ENCODE measurements at places on chromosomes 11 and 22.

DNA sequence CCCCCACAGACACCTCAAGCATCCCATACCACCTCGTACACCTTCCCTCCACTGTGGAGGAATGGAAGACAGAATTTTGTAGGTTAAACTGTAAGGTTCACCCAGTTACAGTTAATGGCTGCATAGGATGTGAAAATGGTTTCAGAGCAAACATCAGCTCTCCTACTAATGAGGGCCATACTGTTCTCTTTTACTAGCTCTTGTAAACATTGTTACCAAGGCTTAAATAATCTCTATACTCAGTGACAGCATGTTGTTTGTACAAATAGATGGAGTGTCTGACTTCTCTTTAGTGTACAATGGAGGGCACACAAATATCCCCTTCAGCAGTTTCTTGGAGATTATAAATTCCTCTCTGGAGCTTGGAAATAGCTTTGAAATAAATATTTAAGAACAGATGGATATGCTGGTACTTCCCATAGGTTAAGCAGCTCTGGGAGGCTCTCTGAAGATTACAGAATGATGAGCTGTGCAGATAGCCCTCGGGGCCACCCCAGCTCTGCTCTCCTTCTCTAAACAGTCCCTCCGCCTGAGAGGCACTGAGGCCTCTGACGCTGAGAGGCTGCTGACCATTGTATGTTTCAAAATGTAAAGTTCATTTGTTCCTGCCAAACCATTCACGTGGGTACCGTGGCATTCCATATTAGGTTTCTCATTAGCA lies 25.7 kb downstream of the TTC12 start:
- no peak overlapping the region for H3K4me3 ChIP-seq
- DNase-seq = no peak
- H3K27me3 ChIP-seq = no peaks in the 10 kb centered on the region
- no peaks in the 10 kb centered on the region for H3K4me1 ChIP-seq

GRCh38 chr11:27161071-27161470 lies 120.5 kb downstream of the BBOX1 start:
- H3K36me3 ChIP-seq = no peaks in the 10 kb centered on the region
- H3K4me3 ChIP-seq = no peak overlapping the region
- H3K27ac ChIP-seq = no peak overlapping the region
- H3K4me1 ChIP-seq = no peaks in the 10 kb centered on the region

DNA sequence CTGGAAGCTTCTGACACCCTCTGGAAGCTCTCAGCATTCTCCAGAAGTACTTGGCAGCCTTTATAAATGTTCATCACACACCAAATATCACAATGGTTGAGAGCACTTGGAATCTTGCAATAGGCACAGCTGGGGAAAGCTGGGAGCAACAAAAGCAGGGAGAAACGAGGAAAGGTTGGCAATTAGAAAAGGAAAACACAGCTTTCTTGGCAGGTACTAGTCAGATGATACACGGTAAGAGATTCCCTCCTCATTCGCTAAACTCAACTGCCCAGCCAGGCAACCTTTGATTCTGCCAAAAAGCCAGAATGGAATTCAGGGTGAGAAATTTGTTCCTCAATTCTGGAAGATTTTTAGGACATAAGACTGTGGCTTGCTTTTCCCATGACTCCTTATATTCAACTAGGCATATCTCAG lies 576.9 kb upstream of the ANO5 start:
- no peaks in the 10 kb centered on the region for H3K36me3 ChIP-seq
- H3K4me1 ChIP-seq = no peaks in the 10 kb centered on the region
- no peaks in the 10 kb centered on the region for H3K27me3 ChIP-seq
- H3K27ac ChIP-seq = no peak overlapping the region

DNA sequence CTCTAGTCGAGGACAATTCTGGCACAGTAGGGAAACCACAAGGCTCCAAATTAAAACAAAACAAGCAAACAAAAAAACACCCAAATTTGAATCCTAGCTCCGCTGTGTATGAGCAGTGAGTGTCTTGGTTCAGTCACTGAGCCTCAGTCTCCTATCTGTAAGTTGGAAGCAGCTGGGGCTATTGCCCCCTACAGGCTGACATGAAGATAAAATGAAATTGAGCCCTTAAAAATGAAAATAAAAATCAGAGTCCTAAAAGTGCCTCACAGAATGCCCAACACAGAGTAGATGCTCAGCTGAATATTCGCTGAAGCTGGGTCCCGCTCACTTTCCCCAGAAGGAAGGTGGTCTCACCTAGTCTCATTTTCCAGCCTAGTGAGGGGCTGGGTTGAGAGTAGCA lies 65.2 kb downstream of the PDE2A start:
- H3K4me3 ChIP-seq = peak overlapping the region; percentile 29
- peaks cover 47% of the 10 kb centered on the region for H3K27me3 ChIP-seq
- H3K36me3 ChIP-seq = no peaks in the 10 kb centered on the region
- peaks cover 11% of the 10 kb centered on the region for H3K4me1 ChIP-seq
- DNase-seq = no peak

GRCh38 chr22:17191163-17191784 lies 28.0 kb downstream of the ADA2 start:
- DNase-seq = no peak
- H3K4me1 ChIP-seq = peaks cover 5% of the 10 kb centered on the region
- H3K27me3 ChIP-seq = no peaks in the 10 kb centered on the region
- H3K4me3 ChIP-seq = no peak overlapping the region
- no peak overlapping the region for H3K27ac ChIP-seq

DNA sequence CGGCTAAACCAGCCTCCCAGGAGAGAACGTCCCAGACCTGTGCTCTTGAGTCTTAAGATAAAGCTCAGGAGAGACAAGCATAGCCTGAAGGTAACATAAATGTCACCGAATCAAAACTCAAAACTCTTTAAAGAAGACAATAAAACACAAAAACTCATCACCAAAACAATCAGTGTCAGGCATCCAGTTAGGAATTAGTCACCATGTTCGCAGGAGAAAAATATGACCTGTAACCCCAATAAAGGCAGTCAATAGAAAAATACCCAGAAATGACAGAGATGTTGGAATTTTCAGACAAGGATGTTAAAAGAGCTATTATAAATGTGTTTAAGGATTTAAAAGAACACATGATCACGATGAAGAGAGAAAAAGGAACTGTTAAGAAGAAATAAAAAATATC lies 352.4 kb downstream of the BRD1 start:
- H3K4me1 ChIP-seq = no peaks in the 10 kb centered on the region
- no peaks in the 10 kb centered on the region for H3K36me3 ChIP-seq
- H3K4me3 ChIP-seq = no peak overlapping the region
- H3K27me3 ChIP-seq = no peaks in the 10 kb centered on the region

- peak overlapping the region; percentile 53 for H3K4me3 ChIP-seq
- DNase-seq = peak; percentile 70
- peak overlapping the region; percentile 76 for H3K27ac ChIP-seq
- H3K4me1 ChIP-seq = peaks cover 29% of the 10 kb centered on the region
Observed at GRCh38 chr22:32745251-32745995, 56.1 kb upstream of the TIMP3 start.

GRCh38 chr22:45468872-45469271 lies 33.8 kb upstream of the FBLN1 start:
- H3K36me3 ChIP-seq = no peaks in the 10 kb centered on the region
- no peak overlapping the region for H3K4me3 ChIP-seq
- no peak overlapping the region for H3K27ac ChIP-seq
- peaks cover 9% of the 10 kb centered on the region for H3K4me1 ChIP-seq

GRCh38 chr11:18490319-18490718 lies 34.7 kb downstream of the LDHAL6A start:
- H3K4me3 ChIP-seq = no peak overlapping the region
- H3K27ac ChIP-seq = no peak overlapping the region
- H3K27me3 ChIP-seq = no peaks in the 10 kb centered on the region
- no peak for DNase-seq
- no peaks in the 10 kb centered on the region for H3K36me3 ChIP-seq

GRCh38 chr11:38272376-38272775 lies 1674.3 kb upstream of the RAG2 start:
- H3K4me3 ChIP-seq = no peak overlapping the region
- H3K4me1 ChIP-seq = no peaks in the 10 kb centered on the region
- no peaks in the 10 kb centered on the region for H3K27me3 ChIP-seq
- H3K27ac ChIP-seq = no peak overlapping the region

GRCh38 chr11:17711836-17712235 lies 7.5 kb upstream of the MYOD1 start:
- no peak overlapping the region for H3K27ac ChIP-seq
- H3K4me1 ChIP-seq = no peaks in the 10 kb centered on the region
- no peak for DNase-seq
- peaks cover 16% of the 10 kb centered on the region for H3K27me3 ChIP-seq
- no peak overlapping the region for H3K4me3 ChIP-seq

- H3K27ac ChIP-seq = no peak overlapping the region
- no peaks in the 10 kb centered on the region for H3K36me3 ChIP-seq
- DNase-seq = no peak
- H3K4me3 ChIP-seq = no peak overlapping the region
- no peaks in the 10 kb centered on the region for H3K27me3 ChIP-seq
Observed at GRCh38 chr11:39192671-39193070, 2266.8 kb downstream of the LRRC4C start.

DNA sequence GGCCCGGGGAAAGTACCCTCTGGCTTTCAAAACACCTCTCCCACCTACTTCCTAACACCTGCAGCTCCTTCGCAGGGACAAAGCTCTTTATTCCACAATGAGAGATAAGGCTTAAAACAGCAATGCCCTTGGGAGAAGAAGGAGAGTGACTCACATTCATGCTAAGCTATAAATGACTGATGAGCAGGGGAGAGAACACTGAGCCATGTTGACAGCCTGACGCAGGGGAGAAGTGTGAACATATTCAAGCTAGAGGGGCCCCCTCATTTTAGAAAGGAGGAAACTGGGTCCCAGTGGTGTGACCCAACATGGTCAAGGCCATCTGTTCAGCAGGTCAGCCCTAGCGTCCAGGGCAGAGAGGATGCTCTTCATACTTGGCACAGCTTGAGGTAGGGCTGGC lies 171.8 kb downstream of the DSCAML1 start:
- H3K4me3 ChIP-seq = no peak overlapping the region
- DNase-seq = no peak
- no peaks in the 10 kb centered on the region for H3K4me1 ChIP-seq
- H3K36me3 ChIP-seq = no peaks in the 10 kb centered on the region

- peaks cover 15% of the 10 kb centered on the region for H3K4me1 ChIP-seq
- DNase-seq = no peak
- no peak overlapping the region for H3K4me3 ChIP-seq
- no peak overlapping the region for H3K27ac ChIP-seq
- H3K36me3 ChIP-seq = no peaks in the 10 kb centered on the region
Observed at GRCh38 chr11:77386178-77386577, 84.7 kb upstream of the GDPD4 start.

DNA sequence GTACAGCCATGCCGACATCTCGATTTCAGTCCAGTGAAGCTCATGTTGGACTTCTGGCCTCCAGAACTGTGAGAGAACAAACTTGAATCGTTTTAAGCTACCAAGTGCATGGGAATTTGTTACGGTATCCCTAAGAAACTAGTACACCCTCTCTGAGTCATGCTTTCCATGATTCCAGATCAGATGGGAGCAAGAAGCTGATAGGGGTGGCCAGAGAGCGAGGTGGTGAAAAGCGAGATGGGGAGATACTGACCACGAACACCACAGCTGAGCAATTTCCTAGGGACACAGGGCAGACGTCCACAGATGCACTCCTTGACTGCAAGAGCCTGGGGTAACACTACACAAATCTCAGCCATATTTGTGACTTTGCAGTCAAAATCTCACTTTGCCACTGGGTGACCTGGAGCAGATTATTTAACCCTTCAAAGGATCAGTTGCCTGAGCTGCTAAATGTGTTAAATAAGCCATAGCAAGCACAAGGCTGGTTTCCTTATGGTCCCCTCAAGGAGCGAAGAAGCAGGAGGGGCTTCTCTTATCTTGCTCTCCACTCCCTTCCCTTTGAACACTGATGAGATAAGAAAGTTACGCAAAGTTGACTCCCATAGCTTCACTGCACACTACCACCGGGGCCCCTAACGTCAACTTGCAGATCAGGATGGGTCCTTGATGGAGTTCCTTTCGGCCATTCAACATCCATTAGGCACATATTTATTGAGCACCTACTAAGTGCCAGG lies 22.6 kb upstream of the RCN1 start:
- no peak overlapping the region for H3K4me3 ChIP-seq
- no peak for DNase-seq
- H3K4me1 ChIP-seq = peaks cover 4% of the 10 kb centered on the region
- H3K27ac ChIP-seq = no peak overlapping the region
- no peaks in the 10 kb centered on the region for H3K36me3 ChIP-seq

- H3K27me3 ChIP-seq = no peaks in the 10 kb centered on the region
- peak; percentile 68 for DNase-seq
- H3K4me1 ChIP-seq = no peaks in the 10 kb centered on the region
- H3K36me3 ChIP-seq = no peaks in the 10 kb centered on the region
Observed at GRCh38 chr11:87421422-87421821, 383.7 kb downstream of the TMEM135 start.

- peaks cover 13% of the 10 kb centered on the region for H3K4me1 ChIP-seq
- no peaks in the 10 kb centered on the region for H3K27me3 ChIP-seq
- H3K36me3 ChIP-seq = no peaks in the 10 kb centered on the region
- peak overlapping the region; percentile 41 for H3K4me3 ChIP-seq
- peak; percentile 75 for DNase-seq
Observed at GRCh38 chr22:50030297-50031188, 18.0 kb upstream of the IL17REL start.

DNA sequence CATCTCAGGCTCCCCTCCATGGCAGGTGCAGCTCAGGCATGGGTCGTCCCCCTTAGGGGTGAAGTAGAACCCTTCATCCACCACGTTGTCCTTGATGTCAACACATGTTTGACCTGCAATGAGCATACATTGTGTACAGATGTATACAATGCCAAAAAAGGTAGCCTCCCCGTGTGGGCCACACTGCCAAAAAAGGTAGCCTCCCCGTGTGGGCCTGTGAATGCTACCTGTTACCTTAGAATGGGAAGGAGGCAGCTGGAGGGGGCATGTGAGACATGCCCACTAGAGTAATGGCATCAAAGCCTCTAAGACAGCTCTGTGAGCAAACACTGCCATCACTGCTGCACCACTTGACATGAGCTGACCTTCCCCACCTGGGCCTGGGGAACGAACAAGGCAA lies 73.7 kb downstream of the DGCR2 start:
- DNase-seq = no peak

- H3K27me3 ChIP-seq = no peaks in the 10 kb centered on the region
- H3K4me3 ChIP-seq = no peak overlapping the region
Observed at GRCh38 chr11:90818196-90818745, 595.4 kb upstream of the CHORDC1 start.

DNA sequence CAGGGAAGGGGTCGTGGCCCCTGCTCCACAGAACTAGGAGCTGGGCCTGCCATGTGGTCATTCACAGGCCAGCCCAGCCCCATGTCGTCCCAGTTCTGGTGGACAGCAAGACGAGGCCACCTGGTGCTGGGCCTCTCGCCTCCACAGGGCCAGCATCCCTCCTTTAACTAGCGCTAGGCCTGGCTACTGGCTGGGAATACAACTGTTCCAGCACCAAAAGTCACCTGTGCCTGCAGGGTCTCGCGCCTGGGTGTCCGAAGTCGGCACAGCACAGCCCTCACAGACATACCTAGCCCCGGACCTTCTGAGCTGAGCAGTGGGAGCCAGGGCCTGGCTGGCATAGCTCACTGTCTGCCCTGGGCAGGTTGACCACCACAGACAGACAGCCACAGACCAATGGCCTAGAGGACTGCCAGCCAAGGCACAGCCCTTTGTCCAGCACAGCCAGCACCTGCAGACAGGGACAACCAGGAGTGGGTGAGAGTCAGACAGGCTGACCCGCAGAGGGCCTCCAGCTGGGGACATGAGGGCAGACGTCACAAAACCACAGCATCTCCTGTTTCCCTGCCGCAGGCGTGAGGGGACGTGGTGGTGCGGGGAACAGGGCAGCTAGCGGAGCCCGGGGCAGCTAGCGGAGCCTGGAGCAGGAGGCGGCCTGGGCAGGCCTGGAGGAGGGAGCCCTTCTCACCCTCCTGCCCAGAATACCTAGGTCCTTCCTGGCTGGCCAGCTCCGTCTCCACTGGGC lies 27.2 kb upstream of the TH start:
- H3K27ac ChIP-seq = no peak overlapping the region
- no peak for DNase-seq
- H3K4me3 ChIP-seq = no peak overlapping the region
- H3K4me1 ChIP-seq = peaks cover 16% of the 10 kb centered on the region
